NCI-H2029 (cell line): ENCODE measurements at places on chromosomes 5 and 9.

- no peak for DNase-seq
Observed at GRCh38 chr9:89522261-89522958, 24.5 kb upstream of the SEMA4D start.

DNA sequence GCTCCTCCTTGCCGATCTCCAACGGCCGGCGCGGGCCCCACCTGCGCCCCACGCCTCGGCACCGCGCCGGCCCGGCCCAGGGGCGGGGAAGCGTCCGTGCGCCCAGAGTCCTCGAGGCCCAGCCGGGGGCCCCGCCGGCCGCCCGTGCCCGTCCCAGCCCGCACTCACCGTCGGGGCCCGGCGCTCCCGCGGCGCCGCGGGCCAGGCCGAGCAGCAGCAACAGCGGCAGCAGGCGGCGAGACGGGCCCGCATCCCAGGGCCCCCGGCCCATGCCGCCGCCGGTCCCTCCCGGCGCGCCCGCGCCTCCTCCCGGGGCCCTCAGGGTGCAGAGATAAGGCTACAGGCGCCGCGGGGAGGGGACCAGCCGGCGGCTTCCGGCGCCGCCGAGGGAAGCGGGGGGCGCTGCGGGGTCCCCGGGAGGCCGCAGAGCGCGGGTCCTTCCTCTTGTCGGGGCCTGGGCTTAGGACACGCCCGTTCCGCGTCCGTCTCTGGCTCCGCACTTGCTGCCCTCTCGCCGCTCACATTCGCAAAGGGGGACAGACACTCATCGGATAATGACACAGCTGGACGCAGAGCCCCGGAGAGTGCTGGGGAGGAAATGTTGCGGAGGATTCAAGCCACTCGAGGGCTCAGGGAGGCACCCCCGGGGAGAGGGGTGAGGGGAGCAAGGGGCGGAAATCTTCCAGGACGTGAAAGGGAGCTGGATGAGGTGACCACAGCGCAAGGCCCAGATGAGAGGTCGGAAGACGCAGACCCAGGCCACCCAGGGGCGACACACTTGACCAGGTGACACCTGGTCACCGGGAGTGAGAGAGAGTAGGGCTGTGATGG is at the start of gene SUSD1:
TSS of gene SUSD1 (minus strand) at position 333 of the 831 bp plus-strand sequence. CDS start at position 271, 62 bp downstream.
- no peak for DNase-seq

GRCh38 chr5:58080573-58080972 is 379.3 kb downstream of the PLK2 start:
- no peak for DNase-seq

GRCh38 chr5:170327168-170327567 is 29.6 kb upstream of the LCP2 start:
- no peak for DNase-seq

GRCh38 chr5:1522601-1523479 is 920 bp downstream of the LPCAT1 start:
- no peak for DNase-seq

GRCh38 chr9:89743216-89743572 is 138.4 kb downstream of the GADD45G start:
- no peak for DNase-seq
